ENCODE measurements at places on chromosomes 7 and 10.
A peak's percentile ranks its signal among the peaks of the same experiment; 100 is the strongest.

DNA sequence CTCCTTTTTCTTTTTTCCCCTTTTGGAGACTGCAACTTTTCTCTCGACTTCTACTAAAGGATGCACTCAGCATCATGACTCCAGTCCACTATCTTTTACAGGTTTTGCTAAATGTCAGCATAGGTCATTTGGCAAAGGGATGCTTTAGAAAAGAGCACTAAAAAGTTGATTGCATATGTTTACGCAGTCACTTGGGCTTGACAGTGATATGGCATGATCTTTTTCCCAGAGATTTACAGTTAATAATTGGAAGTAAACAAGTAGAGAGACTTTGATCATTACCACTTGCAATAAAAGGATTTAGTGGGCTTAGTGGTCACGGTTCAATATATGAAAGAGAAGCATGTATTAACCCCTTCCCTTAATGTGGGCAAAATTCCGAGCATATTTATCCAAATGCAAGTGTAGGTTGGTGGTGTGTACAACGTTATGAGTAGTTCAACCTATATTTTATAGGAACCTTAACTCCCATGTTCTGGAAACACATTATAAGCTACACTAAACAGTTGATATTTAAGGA, 1.8 kb downstream of the BMI1 start:
- DNase-seq: no peak

GRCh38 chr10:119673271-119673670, 22.1 kb downstream of the BAG3 start:
- DNase-seq: peak; percentile 32

- DNase-seq: peak; percentile 67
These were observed 205.8 kb upstream of the FRMD4A start for GRCh38 chr10:14536241-14537213.

- DNase-seq: peak; percentile 72
These were observed 72.9 kb downstream of the ADK start for GRCh38 chr10:74223755-74224529.

GRCh38 chr7:2022021-2022409, 210.7 kb downstream of the MAD1L1 start:
- DNase-seq: no peak

- peak; percentile 28 for DNase-seq
These were observed 78.0 kb downstream of the MKI67 start for GRCh38 chr10:128047991-128048818.

DNA sequence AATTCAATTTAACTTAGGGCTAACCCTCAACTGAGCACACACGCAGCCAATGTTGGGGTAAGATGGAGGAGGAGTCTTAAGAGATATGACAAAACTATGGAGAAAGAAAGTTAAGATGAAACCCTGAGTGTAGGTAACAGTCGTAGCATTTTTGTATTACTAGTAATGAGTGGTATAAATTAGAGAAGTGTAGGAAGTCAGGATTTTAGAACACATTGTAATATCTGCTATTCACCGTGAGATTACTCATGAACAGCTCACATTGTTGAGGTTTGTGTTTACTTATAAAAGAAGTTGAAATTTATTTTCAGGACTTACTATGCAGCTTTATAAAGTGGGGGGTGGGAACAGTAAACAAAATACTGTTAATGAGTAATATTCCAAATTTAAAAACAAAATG, 107.2 kb downstream of the ARHGAP21 start:
- DNase-seq: no peak

DNA sequence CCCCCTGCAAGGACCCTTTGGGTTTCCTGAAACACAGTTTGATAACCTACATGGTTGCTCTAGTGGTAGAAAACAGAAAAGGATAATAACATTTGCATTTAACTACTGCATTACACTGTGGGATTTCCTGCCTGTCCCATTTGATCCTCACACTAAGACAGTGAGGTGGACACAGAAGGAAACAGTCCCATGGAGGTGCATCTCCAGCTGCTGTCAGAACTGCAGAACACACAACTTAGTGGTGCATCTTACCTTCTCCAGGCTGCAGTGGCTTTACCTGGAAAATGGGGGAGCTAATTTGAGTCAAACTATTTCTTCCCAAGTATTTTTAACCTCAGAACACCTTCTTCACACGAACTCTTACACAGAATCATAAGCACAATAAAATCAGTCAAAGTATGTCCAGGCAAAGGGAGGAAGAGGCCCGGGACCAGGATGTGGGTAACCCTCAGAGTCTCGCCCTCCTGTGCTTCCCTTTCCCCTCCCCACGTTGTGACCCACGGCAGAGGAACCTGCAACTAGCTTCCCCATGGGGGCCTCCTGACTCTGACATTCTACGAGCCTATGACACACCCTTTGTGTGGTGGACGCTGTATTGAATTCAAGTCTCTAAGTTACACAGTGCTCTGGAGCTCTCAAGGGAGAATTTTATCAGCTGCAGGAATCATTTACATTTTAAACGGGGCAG, 33.7 kb downstream of the SCRN1 start:
- DNase-seq: no peak

DNA sequence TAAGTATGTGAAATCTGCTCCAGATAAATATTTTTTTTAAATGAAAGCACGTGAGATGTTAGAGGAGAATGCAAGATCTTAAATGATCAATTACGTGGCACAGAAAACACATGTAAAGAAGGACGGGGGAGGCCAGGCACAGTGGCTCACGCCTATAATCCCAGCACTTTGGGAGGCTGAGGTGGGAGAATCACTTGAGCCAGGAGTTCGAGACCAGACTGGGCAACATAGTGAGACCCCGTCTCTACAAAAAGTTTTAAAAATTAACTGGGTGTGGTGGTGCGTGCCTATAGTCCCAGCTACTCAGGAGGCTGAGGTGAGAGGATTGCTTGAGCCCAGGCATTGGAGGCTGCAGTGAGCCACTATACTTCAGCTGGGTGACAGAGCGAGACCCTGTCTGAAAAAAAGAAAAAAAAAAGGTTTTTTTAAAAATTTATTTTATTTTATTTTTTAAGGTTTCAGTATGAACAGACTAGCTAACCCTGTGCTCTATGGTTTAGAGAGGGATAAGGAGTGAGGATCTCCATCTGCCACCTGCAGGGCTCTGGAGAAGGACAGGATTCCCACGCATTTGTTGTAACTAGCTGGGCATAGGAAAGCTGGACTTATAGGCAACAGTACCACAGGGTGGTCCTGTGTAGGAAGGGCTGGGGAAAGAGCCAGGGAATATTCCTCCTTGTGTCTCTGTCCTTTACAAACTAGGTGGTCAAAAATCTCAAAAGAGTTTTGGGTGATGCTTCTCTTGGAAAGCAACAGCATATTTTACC, 113.2 kb downstream of the SPAG6 start:
- DNase-seq: no peak

GRCh38 chr10:93160829-93161228, 87.1 kb downstream of the CYP26A1 start:
- peak; percentile 81 for DNase-seq

- DNase-seq: no peak
These were observed 182.3 kb downstream of the BICC1 start for GRCh38 chr10:58695022-58695421.

- DNase-seq: no peak
These were observed 91.1 kb upstream of the DDC start for GRCh38 chr7:50656141-50656895.

- no peak for DNase-seq
These were observed 123.2 kb upstream of the PCGF5 start for GRCh38 chr10:91097313-91097712.

- DNase-seq: no peak
These were observed 534.5 kb upstream of the MKI67 start for GRCh38 chr10:128660726-128661125.

DNA sequence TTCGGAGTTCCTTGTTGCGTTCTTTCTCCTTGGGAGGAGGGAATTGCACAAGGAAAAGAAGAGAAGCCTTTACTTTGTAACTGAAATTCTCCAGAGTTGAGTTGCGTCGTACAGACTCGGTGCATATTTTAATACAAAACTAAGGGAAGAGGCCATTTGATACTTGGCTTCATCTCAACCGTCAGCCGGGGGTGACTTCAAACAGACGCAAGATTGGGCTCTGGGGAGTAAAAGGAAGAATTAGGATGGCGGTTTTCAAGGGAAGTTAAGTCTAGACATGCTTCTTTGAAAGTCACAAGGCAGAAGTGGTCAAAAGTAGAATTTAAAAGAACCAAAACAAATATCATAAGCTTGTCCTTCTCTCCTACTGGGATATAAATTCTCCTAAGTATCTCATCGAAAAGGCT, 1.6 kb downstream of the PRR15 start:
- no peak for DNase-seq

DNA sequence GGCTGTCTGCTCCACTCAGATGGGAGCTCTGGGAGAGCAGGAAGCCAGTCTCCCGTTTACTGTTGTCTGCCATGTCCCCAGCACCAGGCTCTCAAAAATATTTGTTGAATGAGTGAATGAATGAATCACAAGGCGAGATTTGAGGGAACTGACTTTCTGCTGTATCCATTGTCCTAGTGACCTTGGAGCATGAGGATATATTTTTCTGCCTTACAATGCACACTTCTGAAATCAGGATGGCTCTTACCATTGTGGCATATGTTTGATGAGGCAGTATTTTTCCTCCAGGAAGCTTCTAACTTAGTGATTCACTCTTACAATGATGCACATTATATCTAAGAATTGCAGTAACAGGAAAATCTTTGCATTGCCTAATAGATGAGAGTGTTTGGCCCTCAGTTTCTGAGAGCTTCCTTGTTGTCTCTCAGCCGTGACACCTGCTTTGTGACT, 136.4 kb downstream of the RPS24 start:
- no peak for DNase-seq

DNA sequence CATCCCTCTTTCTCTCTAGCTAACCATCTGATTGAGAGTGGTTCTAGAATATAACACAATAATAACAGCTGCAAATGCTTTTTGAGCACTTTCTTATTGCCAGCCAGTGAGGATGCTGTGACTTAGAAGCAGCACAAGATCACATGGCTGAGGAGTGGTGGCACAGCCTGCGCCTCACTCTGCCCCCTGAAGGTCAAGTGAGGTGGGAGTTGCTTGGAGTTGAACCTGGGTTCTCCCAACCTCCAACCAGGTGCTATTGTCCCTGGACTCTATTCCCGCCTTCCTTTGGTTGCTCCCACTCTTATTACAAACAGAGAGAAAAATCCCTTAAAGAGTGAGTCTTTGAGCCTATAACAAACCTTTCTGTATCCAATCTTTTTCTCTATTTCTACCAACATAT, 280.3 kb upstream of the PODXL start:
- DNase-seq: no peak

GRCh38 chr10:63197344-63198092, 64.4 kb downstream of the NRBF2 start:
- peak; percentile 91 for DNase-seq

GRCh38 chr7:18356191-18356645, 139.3 kb upstream of the HDAC9 start:
- DNase-seq: peak; percentile 71

GRCh38 chr10:49296382-49296781, 2.6 kb upstream of the C10orf71 start:
- no peak for DNase-seq

DNA sequence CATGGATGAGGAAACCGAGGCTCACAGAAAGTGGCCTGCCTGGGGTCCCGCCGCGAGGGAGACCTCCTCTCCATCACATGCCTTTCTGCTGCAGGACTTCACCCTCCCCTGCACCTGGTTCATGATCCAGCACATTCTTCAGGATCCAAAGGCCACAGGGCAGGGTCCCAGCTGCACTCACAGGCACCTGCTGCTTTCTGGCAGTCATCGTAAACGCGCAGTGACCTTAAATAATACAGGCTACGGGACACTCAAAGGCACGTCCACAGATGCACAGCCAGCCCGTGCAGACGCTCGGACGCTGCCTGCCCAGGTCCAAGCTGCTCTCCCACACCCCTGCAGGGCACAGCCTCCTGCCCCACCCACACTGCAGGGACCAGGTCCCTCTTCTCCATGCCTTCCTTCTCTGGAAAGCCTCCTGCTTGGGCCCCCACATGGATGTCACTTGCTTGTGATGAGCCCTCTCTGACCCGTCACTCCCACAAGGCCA, 49.9 kb downstream of the CALML3 start:
- no peak for DNase-seq

GRCh38 chr7:135773464-135773863, 24.9 kb upstream of the FAM180A start:
- DNase-seq: no peak

DNA sequence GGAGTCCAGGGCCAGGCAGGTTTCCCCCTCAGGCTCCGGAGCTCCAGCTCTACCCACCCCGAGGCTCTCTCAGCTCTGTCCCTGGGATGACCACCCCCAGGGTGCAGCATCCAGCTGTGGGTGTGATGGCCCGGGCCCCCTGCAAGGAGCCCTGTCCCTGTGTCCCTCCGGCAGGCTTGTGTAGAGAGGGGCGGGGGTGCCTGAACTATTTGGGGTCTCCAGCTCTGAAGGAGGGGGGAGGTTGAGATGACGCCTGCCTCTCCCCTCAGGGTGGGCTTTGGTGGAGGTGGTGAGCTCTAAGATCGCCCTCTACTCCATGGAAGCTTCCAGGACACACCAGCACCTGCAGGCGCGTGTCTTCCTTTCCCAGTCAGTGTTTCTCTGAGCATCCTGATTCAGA, 39.4 kb downstream of the ADRA2A start:
- DNase-seq: no peak

GRCh38 chr7:38920731-38921130, 11.7 kb upstream of the VPS41 start:
- DNase-seq: no peak

DNA sequence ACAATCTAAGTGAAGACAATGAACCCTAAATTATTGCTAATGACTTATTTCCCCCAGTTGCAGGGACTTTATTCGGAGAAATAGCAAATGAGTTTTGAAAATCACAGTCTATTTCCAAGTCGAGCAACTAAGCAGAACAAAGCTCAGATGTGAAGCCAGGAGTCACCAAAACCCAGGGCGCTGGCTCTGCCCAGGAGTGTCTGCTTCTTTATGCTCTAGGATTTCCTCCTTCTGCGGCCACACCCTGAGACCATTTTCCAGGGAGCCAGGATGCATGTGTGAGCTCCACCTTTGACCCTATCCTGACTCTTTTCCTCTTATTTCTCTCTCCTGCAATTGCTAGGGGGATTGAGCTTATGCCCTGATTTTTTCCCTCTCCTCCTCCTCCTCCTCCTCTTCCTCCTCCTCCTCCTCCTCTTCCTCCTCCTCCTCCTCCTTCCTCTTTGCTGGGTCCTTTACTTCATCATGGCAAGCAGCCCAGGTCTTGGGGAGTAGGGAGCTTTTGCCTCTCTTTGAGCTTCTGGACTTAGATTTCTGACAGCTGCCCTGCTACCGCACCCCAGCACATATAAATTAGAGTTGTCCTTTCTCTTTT, 234.4 kb downstream of the ARL4A start:
- DNase-seq: no peak

DNA sequence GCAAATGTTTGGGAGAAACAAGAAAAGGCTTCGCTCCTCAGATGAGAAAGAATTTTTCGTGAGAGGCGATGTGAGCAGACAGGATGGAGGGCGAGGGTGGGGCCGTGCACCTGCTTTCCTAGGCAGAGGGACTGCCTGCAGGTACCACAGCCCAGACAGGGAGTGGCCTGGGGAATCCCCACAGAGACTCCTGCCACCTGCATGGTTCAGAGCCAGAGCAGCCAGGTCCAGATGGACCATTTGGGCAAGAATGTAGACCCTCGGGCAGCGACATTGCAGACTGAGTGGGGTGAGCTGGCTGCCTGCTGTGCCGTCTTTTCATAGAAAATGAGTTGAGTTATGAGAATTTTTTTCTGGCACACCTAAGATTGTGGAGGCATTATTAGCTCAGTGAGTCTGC, 216.8 kb downstream of the SNX10 start:
- DNase-seq: no peak

GRCh38 chr7:89514970-89515369, 639.3 kb upstream of the STEAP1 start:
- no peak for DNase-seq
